ENCODE measurements at places on chromosomes 5 and 9.

DNA sequence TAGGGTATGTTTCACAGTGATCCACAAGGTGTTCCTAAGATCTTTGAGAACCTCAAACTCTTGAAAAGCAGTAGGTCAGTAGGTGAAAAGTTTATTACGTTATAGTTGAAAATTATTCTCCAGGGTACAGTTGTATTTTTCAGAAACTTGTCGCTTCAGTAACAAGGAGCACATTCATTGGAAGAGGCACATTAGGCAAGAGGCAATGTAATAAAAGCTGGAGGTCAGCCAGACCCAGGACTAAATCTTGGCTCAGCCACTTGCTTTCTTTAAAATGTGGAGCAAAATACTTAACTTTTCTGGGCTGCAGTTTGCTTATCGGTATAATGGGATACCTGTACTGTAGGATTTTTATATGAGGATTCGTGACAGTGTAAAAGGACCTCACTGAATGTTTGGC lies 45.6 kb downstream of the TLE4 start:
- DNase-seq = no peak

DNA sequence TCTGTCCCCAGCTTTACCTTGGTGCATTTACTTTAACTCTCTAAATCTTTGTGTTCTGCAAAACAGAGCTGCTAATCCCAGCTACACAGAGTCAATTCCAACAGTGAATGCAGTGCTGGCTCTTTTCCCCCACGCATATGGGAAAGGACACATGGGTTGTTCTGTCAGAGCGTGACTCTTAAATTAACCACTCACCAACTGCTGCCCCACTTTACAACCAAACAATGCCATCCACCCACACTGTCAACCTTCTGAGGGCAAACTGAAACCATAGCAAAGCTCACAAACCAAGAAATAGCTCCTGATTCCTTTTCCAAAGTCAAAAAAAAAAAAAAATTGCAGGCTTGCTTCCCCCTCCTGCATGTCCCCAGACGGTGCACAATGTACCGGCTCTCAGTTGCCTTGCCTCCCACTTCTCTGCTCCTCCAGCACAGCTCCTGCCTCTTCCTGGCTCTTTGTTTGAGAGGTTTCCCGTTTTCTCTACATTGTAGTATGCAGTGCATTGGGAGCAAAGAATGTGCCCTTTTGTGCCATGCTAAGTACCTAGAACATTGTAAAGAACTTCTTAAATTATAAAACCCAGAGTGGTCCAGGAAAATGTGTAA lies 151.5 kb upstream of the DAPK1 start:
- no peak for DNase-seq

GRCh38 chr9:128128836-128129590 lies 1.5 kb upstream of the PTGES2 start:
- no peak for DNase-seq

GRCh38 chr9:132776268-132776667 lies 101.8 kb downstream of the AK8 start:
- DNase-seq = no peak

- no peak for DNase-seq
Measured at GRCh38 chr5:41858890-41859289, 11.3 kb downstream of the OXCT1 start.
